ENCODE measurements at places on chromosomes 1 and 21.

DNA sequence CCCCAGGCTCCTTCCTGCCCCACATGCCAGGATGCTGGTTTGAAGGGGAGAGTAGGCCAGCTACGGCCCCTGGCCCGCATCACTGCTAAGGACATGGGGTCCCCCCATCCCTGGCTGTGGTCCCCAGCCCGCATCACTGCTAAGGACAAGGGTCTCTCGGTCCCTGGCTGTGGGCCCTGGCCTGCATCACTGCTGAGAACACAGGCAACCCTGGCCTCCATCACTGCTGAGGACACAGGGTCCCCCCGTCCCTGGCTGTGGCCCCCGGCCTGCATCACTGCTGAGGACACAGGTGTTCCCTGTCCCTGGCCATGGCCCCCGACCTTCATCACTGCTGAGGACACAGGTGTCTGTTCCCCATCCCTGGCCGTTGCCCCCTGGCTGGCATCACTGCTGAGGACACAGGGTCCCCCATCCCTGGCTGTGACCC lies 448 bp upstream of the OBSCN start:
- DNase-seq = no peak

- DNase-seq = no peak
Observed at GRCh38 chr1:204465546-204466415, 28.8 kb downstream of the PIK3C2B start.

DNA sequence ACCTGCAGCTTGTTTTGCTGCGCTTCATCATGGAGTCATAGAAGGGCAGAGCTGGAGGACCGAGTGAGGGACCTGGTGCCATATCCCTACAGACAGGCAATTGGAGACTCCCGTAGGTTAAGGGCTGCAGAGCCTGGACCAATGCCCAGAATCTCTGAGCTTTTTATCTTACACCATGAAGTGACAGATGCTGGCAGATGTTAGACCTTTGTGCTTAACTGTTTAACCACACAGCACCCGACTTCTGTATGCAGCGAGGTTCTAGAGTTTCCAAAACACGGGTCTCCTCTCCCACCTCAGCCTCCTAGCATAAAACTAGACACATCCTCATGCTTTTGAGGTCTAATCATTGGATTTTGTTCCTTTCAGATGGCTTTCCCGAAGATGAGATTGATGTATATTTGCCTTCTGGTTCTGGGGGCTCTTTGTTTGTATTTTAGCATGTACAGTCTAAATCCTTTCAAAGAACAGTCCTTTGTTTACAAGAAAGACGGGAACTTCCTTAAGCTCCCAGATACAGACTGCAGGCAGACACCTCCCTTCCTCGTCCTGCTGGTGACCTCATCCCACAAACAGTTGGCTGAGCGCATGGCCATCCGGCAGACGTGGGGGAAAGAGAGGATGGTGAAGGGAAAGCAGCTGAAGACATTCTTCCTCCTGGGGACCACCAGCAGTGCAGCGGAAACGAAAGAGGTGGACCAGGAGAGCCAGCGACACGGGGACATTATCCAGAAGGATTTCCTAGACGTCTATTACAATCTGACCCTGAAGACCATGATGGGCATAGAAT lies 47.6 kb downstream of the B3GALT5 start:
- no peak for DNase-seq

- DNase-seq = no peak
Observed at GRCh38 chr1:85445906-85446305, 19.1 kb downstream of the DDAH1 start.

DNA sequence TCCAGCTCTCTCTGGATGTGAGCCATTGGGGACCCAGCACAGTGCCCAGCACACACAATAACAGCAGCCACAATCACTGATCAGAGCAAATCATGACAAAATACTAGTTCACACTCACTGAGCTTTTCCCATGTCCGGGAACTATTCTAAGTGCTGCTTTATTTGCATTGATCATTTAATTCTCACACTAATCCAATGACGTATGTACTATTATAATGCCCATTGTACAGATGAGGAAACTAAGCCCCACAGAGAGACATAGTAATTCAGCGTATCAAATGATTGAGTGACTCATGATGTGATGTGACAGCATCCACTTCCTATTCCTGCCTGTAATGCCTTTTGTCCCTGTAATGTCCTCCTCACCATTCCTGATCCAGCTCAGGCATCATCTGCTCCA lies 1.9 kb upstream of the S100A8 start:
- no peak for DNase-seq

DNA sequence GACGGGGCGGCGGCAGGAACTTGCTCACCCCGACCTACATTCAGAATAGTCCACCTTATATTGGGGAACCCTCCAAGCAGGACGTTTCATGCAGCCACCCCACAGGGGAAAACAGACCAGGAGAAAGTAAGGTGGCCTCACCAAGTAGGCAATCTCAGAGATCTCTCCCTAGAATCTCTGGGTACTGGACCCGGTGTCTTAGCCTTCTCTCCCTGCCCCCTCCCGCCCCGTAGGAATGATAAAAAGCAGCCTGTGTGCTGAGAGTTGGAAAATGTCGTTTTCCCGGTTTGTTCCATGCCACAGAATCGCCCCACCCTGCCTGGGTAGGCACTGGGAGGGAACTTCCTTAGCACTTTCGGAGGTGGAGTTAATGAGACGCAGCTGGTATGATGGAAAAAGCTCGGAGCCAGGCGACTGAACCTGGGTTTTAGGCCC lies 789 bp upstream of the PTPN14 start:
- no peak for DNase-seq

DNA sequence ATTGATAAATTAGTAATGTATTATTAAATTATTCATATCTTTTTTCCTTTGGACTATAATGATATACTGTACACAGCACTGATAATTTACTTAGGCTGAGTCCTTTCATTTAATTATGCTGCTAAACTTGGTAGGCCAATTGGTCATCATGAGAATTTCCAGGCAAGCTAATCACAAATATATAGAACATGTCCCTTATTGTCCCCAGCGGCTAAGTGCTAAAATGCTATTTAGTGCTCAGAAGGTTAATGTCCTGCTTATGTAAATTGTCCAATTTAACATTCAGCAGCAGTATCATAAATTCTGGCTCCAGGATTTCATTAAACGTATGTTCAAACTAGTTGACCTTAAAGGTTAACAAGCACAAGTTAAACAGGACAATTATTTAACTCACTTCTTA lies 30.0 kb upstream of the RRP15 start:
- no peak for DNase-seq

DNA sequence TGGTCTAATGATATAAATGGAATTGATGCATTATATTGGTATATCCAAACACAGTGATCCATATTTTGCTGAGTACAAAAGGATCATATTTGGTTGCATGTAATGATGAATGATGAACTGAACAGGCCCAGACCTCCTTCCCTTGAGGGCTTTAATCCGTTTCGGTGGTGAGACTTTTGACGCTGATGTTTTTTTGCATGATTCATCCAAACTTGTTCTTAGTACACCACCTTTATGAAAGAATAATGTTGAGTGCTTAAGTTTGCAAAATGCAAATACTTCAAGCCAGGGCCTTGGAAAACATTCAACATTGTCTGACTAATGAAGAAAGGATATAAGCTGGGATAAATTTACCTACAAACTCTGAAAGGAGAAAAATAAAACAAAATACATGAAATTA lies 19.2 kb downstream of the HOOK1 start:
- DNase-seq = no peak

DNA sequence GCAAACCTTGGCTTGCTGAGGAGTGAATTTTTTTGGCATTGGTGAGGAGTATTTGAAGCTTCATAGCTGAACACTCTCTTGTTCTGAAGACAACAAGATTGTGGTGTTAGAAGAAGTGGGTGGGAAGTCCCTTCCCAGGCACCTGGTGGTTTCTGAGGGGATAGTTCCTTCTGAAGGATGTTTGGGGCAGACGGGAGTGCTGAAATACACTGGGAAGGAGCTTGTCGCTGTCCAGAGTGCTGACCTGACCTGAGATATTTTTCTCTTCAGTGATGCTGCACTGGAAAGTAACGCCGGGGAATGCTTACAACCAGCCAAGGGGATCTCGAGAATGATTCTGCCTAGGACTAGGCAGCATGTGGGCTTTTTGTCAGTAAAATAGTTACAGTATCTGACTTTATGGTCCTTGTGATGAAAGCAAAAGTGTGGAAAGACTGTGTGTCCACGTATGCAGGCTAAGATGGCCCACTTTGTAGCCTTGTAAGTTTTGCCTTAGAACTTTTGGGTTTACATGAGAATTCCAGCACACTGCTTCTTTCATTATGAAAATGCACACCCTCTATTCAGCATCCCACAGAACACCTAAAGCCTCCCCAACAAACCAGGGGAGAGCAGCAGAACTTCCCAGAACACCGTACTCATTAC lies 33.1 kb upstream of the NFASC start:
- no peak for DNase-seq

GRCh38 chr1:241423541-241424479 lies 66.8 kb upstream of the RGS7 start:
- no peak for DNase-seq

- no peak for DNase-seq
Observed at GRCh38 chr1:38326856-38327255, 280.3 kb upstream of the POU3F1 start.

DNA sequence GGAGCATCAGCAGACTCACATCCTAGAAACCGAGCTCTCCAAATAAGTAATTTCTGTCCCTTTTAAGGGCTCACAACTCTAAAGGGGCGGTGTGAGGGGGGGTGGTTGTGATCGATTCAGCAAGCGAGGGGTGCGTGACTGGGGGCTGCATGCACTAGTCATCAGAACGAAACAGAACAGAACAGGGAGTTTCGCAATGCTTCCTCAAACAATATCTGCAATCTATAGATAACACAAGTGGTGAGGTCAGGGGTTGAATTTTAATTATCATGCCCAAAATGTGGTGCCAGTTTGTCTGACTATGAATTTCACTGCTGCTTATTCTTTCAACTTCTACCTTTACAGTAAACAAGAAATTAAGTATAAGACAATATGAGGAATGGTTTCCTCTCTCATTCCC lies 1003.0 kb upstream of the NCAM2 start:
- DNase-seq = no peak

- DNase-seq = no peak
Observed at GRCh38 chr21:44919111-44919912, 1.4 kb downstream of the ITGB2 start.

DNA sequence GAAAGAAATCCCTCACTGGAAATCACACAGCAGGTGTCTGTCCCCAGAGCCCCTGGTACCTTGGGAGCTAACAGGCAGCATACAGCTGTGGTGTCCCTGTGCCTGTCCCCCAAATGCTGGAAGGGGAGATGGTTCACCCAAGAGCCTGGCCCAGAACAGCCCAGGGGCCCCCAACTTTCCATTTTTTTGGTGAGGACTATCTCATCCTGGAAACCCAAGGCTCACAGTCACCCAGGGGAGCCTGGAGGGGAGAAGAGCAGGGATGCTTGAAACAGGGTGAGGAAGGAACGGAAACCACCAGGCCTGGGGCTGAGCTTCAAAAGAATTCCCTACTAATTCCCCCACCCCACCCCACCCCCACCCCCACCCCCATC lies 3.6 kb downstream of the SDC3 start:
- DNase-seq = no peak

- DNase-seq = no peak
Observed at GRCh38 chr1:30818568-30819243, 61.1 kb upstream of the LAPTM5 start.

DNA sequence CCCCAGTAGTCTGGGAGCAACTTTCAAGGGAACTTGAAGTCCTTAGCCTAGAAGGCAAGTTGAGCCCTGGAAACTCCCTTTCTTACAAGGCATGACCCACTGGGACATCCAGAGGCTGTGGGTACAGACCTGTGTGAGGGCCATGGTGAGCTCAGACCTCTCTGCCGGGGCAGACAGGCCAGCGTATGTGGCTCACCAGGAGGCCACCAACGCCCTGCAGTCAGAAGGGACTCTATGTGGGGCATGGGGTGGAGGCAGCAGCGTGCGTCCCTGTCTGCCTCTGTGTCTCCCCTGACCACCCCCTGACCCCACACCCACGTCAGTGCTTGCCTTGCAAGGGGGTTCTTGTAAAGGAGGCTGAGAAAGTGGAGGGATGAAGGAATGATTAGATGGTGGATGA lies 10.8 kb downstream of the COQ8A start:
- no peak for DNase-seq

- no peak for DNase-seq
Observed at GRCh38 chr1:169484683-169485430, 887 bp downstream of the SLC19A2 start.

DNA sequence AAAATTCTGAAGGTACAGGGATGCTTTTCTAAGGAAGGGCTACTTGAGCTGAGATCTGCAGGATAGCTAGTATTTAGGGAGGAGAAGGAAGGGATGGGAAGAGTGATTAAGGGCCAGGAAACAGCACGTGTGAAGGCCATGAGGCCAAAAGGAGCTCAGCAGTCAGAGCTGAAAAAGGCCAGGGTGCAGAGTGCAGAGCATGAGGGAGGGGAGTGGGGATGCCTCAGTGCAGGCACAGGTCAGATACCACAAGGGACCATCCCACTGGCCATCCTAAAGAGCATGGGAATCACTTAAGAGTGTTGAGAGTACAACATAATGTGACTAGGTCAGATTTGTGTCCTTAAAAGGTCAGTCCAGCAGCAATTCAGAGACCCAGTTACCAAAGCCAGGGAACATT lies 16.0 kb downstream of the LRRN2 start:
- DNase-seq = no peak

DNA sequence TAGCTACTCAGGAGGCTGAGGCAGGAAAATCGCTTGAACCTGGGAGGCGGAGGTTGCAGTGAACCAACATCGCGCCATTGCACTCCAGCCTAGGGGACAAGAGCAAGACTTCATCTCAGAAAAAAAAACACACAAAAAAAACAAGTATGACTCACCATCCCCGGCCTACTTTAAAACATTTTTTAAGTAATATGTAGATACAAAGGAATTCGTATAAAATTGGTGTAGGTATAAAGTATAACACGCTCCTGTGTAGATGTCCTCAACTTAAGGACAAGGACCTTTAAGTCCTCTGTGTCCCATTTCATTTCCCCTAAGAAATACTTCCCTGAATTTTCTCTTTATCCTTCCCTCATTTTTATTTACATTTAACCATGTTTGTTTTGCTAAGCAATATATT lies 73.4 kb upstream of the PKN2 start:
- DNase-seq = no peak

DNA sequence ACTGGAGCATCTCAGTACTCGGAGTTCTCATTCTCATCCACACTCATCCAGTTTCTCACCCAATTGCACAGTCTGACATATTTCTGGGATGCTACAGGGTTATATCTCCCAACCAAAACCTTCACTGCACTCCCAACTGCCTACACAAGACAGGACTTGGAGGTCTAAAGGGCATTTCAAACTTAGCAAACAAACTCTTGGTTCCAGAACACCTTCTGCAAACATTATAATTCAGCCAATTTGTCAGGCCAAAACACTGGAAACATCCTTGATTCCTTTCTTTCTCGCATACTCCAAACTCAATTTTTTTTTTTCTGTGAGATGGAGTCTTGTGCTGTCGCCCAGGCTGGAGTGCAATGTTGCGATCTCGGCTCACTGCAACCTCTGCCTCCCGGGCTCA lies 7.9 kb downstream of the SLAMF1 start:
- no peak for DNase-seq

DNA sequence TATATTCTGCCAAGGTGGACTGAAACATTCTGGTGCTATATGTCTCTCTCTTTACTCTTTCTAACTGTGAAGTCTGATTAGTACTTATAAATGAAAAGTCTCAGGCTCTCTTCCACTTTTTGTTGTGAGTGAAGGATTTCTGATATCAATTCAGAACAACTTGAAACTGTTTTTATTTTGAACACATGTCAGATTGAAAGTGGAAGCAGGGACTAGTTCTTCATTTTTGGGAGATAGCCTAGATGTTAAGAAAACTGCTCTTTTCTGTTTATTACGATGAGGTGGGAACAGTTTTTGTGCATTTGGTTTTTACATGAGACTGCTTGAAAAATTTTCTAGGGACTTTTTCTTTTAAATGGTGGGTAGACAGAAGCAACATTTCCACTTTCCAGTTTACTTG lies 14.5 kb upstream of the GBP3 start:
- DNase-seq = no peak

Measured in stimulated activated CD4-positive, alpha-beta T cell treated with anti-CD3 and anti-CD28 coated beads, Interleukin-1b, Interleukin-23, amount 100 ng/mL, for 24 hours (primary cell).